ENCODE measurements at places on chromosomes 6 and 20. TPM values are rescaled to one million over a fixed set of nuclear protein-coding genes. Genes with fewer than 3 reads are reported as not detected.

- no peak for DNase-seq
- no peaks in the 10 kb centered on the region for H3K36me3 ChIP-seq
- no peaks in the 10 kb centered on the region for H3K27me3 ChIP-seq
- no peaks in the 10 kb centered on the region for H3K4me1 ChIP-seq
- H3K27ac ChIP-seq: no peak overlapping the region
- H3K4me3 ChIP-seq: no peak overlapping the region
Observed at GRCh38 chr6:129203190-129203900, 320.4 kb downstream of the LAMA2 start.

GRCh38 chr6:146253691-146254090, 224.8 kb downstream of the GRM1 start:
- DNase-seq: no peak
- H3K4me1 ChIP-seq: no peaks in the 10 kb centered on the region
- no peak overlapping the region for H3K4me3 ChIP-seq
- H3K27ac ChIP-seq: no peak overlapping the region
- H3K27me3 ChIP-seq: no peaks in the 10 kb centered on the region
- no peaks in the 10 kb centered on the region for H3K36me3 ChIP-seq

MED20 gene
- total RNA-seq: 27.7 TPM

NOP56 gene
- 114 TPM for total RNA-seq

- H3K27ac ChIP-seq: no peak overlapping the region
- H3K27me3 ChIP-seq: peaks cover 5% of the 10 kb centered on the region
- H3K4me3 ChIP-seq: peak overlapping the region; percentile 23
- peak; percentile 50 for DNase-seq
Observed at GRCh38 chr20:25867776-25868649, 171.4 kb upstream of the ZNF337 start.

MCHR2 gene
- not detected for total RNA-seq

GRCh38 chr6:150235218-150235617, 92.4 kb downstream of the PPP1R14C start:
- no peak overlapping the region for H3K27ac ChIP-seq
- H3K27me3 ChIP-seq: no peaks in the 10 kb centered on the region
- no peaks in the 10 kb centered on the region for H3K36me3 ChIP-seq
- H3K4me3 ChIP-seq: no peak overlapping the region
- H3K4me1 ChIP-seq: no peaks in the 10 kb centered on the region

DNA sequence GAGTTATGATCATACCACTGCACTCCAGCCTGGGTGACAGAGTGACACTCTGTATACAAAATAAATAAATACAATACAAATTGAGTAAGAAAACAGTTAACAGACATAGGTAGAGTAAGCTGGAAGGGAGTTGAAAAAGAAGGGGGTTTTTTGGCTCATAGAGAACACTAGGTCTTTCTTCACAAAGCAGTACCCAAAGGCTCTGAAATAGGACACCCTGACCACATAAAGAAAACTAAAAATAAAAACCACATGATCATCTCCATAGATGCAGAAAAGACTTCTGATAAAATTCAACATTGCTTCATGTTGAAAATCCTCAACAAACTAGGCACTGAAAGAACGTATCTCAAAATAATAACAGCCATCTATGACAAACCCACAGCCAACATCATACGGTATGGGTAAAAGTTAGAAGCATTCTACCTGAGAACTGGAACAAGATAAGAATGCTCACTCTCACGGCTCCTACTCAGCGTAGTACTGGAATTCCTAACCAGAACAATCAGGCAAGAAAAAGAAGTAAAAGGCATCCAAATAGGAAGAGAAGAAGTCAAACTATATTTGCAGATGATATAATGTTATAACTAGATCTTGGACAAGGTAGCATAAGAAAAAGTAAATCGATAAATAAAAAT, 48.6 kb downstream of the TOMM6 start:
- H3K4me1 ChIP-seq: no peaks in the 10 kb centered on the region
- no peaks in the 10 kb centered on the region for H3K36me3 ChIP-seq
- H3K4me3 ChIP-seq: no peak overlapping the region
- DNase-seq: peak; percentile 23

DNA sequence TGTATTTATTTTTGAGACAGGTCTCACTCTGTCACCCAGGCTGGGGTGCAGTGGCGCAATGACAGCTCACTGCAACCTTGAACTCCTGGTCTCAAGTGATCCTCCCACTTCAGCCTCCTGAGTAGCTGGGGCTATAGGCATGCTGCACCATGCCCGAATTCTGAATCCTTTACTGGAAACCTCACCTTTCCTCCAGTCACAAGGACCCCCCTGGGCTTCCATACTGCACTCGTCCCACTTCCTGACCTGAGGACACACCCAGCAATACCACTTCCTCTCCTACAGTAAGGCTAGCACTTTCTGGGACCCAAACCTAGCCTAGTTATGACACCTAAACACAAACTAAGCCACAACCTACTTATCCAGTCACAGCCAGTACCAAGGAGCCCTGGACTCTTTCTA, 68.2 kb downstream of the FAM217A start:
- no peak overlapping the region for H3K27ac ChIP-seq
- no peaks in the 10 kb centered on the region for H3K4me1 ChIP-seq
- no peak overlapping the region for H3K4me3 ChIP-seq
- H3K27me3 ChIP-seq: no peaks in the 10 kb centered on the region

GRCh38 chr20:64109831-64110391, 2.5 kb upstream of the NPBWR2 start:
- peaks cover 3% of the 10 kb centered on the region for H3K27me3 ChIP-seq
- H3K4me3 ChIP-seq: no peak overlapping the region
- no peak for DNase-seq

- no peaks in the 10 kb centered on the region for H3K36me3 ChIP-seq
- H3K27ac ChIP-seq: no peak overlapping the region
- no peaks in the 10 kb centered on the region for H3K4me1 ChIP-seq
- no peak for DNase-seq
- no peak overlapping the region for H3K4me3 ChIP-seq
Observed at GRCh38 chr6:92521553-92521952, 897.8 kb downstream of the EPHA7 start.

DNA sequence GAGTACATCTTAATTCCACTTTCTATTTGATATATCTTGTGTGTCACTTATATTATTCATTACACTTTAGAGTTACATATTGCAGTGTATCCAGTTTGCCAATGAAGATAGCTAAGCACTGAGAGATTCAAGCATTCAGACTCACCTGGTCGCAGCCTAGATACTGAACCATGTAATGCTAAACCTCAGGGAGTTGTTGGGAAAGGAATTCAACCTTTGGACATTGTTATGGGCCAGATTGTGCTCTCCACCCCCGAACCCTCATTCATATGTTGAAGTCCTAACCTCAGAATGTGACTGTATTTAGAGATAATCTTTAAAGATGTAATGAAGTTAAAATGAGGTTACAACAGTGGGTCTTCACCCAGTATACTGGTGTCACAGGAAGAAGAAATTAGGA, 13.8 kb upstream of the KIF16B start:
- H3K36me3 ChIP-seq: no peaks in the 10 kb centered on the region
- no peak overlapping the region for H3K27ac ChIP-seq
- DNase-seq: no peak
- no peaks in the 10 kb centered on the region for H3K4me1 ChIP-seq

ZBTB2 gene
- total RNA-seq: 12.2 TPM

HLA-DQB2 gene
- not detected for total RNA-seq

DNA sequence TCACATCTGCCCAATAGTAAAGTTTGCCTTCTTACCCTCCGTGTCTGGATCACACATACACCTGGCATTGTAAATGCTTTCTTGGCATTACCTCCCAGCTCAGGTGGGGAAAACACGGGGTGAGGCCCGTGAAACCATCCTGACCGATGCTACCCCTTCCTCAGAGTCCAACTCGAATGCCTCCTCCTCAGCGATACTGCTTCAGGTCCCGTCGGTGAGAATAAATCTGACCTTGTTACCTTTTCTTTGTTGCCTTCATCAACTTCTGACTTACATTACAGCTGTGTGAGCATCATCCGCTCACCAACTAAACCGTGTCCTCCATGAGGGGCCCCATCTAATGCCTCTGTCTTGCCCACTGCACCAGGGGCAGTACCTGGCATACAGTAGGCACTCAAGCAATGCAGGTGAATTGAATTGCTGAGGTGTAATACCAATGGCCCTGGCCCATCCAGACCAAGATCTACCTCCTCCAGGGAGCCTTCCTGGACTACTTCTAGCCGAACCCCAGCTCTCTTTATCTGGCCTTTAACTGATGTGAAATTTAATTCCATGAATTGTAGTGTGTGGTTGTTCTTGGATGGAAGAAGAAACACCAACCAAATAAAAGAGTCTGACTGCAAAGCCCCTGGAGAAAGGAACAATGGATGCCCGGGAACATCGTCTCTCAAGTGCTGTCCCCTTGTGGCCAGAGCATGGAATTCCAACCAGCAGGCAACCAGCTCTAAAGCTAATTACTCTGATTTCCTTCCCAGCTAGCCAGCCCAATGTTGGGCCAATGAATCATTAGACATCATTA, 141.5 kb downstream of the ANKRD60 start:
- no peaks in the 10 kb centered on the region for H3K36me3 ChIP-seq
- H3K27ac ChIP-seq: no peak overlapping the region
- peak; percentile 51 for DNase-seq

GRCh38 chr6:33963136-33963750, 159.4 kb upstream of the MLN start:
- H3K27ac ChIP-seq: no peak overlapping the region
- no peak overlapping the region for H3K4me3 ChIP-seq
- no peaks in the 10 kb centered on the region for H3K36me3 ChIP-seq
- H3K27me3 ChIP-seq: peaks cover 7% of the 10 kb centered on the region
- DNase-seq: no peak
- H3K4me1 ChIP-seq: no peaks in the 10 kb centered on the region

SULF2 gene
- total RNA-seq: 9.6 TPM

GRCh38 chr6:124974771-124975377, 12.6 kb downstream of the RNF217 start:
- H3K27me3 ChIP-seq: no peaks in the 10 kb centered on the region
- peaks cover 4% of the 10 kb centered on the region for H3K36me3 ChIP-seq
- no peaks in the 10 kb centered on the region for H3K4me1 ChIP-seq
- no peak overlapping the region for H3K27ac ChIP-seq
- H3K4me3 ChIP-seq: no peak overlapping the region

GRCh38 chr6:167094436-167094819, 28.5 kb upstream of the CCR6 start:
- H3K4me1 ChIP-seq: no peaks in the 10 kb centered on the region
- H3K27me3 ChIP-seq: no peaks in the 10 kb centered on the region
- H3K27ac ChIP-seq: no peak overlapping the region
- H3K4me3 ChIP-seq: no peak overlapping the region
- DNase-seq: no peak

KHDC1L gene
- not detected for total RNA-seq

DNA sequence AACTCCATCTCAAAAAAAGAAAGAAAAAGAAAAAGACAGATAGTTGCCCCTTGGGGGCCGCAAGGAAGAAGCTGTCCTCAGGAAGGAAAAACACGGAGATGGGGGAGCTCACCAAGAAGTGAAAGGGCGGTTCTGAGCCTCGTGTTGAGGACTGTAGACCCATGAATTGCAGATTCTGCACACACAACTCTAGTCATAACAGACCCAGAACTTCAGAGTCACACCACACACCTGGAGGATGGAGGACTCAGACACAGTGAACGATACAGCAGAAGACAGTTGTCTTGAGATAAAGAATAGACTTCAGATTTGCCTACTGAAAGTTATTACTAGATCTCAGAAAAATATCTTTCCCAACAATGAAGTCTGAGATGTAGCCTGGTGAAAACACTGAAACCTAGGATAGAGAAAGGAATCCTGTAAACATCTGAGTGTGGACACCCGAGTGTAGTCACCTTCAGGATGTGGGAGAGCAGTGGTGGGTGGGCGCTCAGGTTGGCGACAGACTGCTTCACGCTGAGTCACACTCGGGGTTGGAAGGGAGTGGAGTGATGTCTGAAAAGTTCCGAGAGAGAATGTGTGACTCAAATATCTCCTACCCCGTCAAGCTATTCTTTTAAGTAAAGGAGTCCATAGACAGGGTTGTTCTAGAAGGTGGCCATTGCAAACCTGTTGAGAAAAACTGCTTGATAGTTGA, 88.1 kb downstream of the MAP3K4 start:
- no peak overlapping the region for H3K27ac ChIP-seq
- H3K36me3 ChIP-seq: no peaks in the 10 kb centered on the region
- no peak overlapping the region for H3K4me3 ChIP-seq
- no peaks in the 10 kb centered on the region for H3K4me1 ChIP-seq
- peak; percentile 95 for DNase-seq

GRCh38 chr6:159838020-159838744, 38.1 kb downstream of the PNLDC1 start:
- DNase-seq: no peak
- H3K27ac ChIP-seq: no peak overlapping the region
- H3K36me3 ChIP-seq: no peaks in the 10 kb centered on the region
- H3K27me3 ChIP-seq: no peaks in the 10 kb centered on the region
- H3K4me3 ChIP-seq: no peak overlapping the region
- no peaks in the 10 kb centered on the region for H3K4me1 ChIP-seq

PRSS16 gene
- total RNA-seq: not detected

DNA sequence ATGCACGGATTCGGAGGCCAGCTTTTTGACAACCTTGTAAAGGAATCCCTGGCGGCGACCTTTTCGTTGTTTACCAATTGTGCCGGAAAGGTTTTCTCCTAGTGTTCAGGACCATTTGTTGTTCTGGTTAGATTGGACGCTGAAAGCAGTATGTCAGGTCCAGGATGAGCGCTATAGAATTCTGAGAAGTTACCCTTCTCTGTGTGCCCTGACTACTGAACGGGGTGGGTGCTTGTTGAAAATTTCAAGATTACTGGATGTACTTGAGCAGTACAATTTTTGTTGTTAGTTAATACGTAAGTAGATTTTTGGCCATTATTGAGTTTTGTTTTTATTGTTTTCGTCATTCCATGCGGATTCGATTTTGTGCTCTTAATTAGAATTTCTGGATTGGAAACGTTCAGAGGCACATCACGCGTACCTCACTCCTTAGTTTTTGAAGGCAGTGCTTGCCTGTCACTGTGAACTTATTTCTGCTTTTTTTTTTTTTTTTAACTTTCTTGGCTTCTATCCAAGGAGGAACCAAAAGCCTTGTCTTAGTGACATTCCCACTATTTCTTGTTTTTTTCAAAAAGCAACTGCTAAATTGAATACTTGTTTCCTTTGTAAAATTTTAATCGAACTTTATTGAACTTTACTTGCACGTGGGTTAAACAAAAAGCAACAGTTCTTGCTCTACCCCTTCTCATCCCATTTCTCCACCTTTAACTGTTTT, 898 bp downstream of the XRN2 start:
- no peaks in the 10 kb centered on the region for H3K4me1 ChIP-seq
- no peak for DNase-seq
- H3K27ac ChIP-seq: peak overlapping the region; percentile 99
- peak overlapping the region; percentile 79 for H3K4me3 ChIP-seq
- no peaks in the 10 kb centered on the region for H3K27me3 ChIP-seq

IL20RA gene
- 0.33 TPM for total RNA-seq

GRCh38 chr20:55514531-55514930, 490.8 kb downstream of the CBLN4 start:
- no peaks in the 10 kb centered on the region for H3K36me3 ChIP-seq
- no peaks in the 10 kb centered on the region for H3K27me3 ChIP-seq
- no peak for DNase-seq
- H3K4me1 ChIP-seq: no peaks in the 10 kb centered on the region

DNA sequence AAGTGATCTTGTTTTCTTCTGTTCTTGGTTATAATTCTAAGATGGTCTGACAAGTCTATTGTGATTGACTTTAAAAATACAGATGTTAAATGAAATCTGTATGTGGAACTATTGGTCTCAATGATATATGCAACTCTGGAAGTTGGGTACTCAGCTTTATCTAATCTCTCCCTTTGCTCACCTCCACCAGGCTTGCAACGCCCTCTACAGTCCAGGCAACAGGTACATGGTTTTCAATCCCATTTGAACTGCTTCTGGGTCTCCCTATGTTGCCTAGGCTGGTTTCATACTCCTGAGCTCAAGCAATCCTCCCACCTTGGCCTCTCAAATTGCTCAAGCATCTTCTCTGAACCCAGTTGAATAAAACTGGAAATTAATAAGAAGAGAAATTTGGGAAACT, 25.6 kb upstream of the HLA-DQB1 start:
- DNase-seq: no peak
- no peak overlapping the region for H3K4me3 ChIP-seq
- H3K27me3 ChIP-seq: no peaks in the 10 kb centered on the region
- H3K4me1 ChIP-seq: no peaks in the 10 kb centered on the region
- H3K36me3 ChIP-seq: no peaks in the 10 kb centered on the region
